Brain pericyte (primary cell): ENCODE measurements at places on chromosomes 7 and 10.

DNA sequence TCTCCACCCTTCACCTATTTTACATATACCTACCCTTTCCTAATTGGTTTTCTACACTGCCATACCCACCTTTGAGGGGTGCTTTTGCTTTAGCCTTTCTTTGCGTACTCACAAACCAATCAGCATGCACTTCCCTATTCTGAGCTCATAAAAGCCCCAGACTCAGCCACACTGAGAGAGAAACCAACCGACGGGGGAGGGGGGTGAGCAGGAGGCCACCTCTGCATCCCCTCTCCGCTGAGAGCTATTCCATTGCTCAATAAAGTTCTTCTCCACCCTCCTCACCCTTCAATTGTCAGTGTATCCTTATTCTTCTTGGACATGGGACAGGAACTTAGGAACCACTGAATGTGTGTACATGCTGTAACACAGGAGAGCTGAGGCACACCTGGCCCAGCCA lies 9.0 kb upstream of the FKBP9 start:
- no peak for DNase-seq

DNA sequence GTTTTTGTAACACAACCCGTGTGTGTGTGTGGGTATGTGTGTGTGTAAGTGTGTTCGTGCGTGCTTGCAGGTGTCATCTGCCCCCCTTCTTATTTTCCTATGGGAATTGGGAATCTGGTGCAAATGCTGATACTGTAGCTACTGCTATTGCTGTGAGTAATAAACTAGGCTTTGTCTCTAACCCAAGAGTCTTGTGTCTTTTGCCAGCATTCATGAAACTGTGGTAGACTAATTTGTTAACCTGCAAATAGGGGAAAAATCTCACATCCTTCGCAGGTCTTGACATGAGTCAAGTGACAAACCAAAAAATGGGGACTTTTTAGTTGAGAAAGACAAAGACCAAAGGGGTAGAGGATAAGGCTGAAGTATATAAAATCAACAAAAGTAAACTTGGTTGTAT lies 57.9 kb upstream of the FAM133B start:
- no peak for DNase-seq

DNA sequence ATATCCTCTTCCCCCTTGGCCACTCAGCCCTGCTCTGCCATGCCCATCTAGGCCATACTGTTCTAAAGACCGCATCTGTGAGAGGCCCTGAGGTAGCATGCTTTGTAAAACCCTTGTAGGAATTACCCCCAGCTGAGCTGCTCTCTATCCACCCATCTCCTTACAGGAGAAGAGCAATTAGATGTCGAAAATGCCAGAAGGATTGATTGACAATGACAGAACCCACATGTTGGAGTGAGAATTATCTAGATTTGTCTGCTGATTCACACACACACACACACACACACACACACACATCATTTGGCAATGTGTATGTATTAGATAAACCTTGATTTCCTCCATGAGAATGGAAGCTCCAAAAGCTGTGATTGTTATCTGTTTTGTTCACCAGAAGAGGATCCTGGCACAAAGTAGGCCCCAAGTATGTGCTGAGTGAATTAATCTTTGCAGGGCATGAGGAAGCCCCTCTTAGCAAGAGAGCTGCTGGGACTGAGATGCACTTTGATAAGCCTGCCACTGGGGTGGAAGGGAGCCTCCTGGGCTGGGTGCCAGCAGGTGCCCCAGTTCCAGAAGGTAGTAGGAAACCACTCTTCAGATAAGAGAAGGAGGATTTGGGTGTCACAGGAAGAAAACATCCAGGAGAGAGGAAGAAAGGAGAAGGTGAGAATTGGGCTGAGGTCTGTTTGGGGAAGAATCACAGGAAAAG lies 187.5 kb upstream of the ADO start:
- no peak for DNase-seq

DNA sequence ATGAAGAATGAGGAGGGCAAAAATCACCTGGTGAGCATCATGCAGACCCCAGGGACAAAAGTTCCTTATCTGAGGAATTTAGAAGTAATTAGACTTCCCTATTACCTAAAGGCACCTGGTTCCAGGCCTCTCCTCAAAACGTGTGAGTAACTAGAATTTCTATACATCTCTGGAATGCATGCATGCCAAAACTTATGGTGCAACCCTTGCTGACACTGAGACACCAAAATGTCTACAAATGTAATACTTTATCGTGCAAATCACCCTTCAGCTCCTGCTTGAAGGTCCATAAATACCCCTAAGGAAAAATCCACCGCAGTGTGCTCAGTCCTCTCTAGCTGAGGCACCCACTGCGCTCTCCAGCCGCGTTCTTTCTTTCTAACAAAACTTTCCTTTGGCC lies 84.2 kb downstream of the PAXIP1 start:
- no peak for DNase-seq

DNA sequence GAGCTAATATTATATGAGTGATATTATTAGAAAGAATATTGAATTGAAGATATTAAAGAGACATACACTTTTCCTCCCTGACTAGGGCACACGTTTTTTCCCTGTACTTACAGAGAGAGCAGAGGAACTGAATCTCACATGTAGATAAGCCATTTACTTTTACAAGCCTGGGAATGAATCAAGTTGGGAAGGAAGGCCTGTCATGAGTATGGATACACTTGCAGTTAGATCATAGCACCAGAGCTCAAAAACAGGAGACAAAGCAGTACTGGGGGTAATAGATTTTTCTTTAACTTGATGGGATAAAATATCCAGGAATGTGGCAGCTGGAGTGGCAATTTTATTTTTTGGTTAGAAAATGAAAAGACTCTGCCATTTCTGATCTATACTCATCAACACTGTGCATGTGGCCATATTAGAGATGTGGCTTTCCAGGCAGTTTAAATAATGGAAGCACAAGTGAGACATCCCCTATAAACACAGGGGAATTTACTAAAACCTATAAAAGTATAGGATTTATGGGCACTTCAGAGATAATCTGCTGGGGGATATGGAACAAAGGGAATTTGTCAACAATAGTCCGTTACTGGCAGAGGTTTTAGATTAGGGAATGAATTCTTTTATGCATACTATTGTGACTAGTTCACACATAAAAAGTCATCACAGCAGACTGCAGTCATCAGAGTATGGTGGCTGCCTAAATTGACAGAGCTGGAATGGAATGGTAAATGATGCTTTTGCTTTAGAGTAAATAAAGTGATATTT lies 657.7 kb upstream of the MBL2 start:
- DNase-seq = no peak

GRCh38 chr7:70183278-70183677 lies 585.0 kb downstream of the AUTS2 start:
- no peak for DNase-seq

DNA sequence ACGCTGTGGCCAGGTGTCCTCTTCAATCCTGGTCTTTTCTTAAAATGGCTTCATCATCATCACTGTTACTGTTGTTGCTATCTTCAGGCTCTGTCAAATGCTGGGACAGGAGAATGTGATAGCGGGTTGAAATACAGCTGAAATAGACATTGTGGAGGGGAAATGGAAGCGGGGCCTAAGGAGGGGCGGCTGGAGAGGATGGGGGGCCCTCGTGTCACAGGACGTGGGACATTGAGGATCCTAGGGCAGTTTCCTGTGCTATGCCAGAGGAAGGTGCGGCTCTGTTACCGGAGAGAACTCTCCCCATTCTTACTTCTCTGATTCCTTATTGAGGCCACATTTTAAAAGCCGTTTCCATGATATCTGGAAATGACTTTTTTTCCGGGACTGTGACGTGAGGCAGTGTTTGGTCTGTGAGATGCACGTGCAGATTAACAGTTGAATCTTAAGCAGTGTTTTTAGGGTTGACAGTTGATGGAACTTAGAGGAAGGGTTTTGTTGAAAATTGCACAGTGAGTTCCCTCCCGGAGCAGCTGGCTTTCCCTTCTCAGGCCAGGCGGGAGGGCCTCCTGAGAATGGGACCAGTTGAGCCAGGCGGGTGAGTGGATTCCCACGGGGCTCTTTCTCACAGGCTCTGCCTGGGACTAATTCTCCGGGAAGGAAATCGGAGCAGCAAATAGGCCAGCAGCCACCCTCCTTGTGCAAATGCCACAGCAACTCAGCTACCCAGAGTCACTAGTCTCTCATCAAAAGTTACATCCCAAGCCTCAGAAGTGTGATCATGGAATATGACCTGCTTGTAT lies 125.2 kb downstream of the TACC2 start:
- no peak for DNase-seq

GRCh38 chr7:111083413-111083812 lies 7.5 kb upstream of the LRRN3 start:
- peak; percentile 37 for DNase-seq

DNA sequence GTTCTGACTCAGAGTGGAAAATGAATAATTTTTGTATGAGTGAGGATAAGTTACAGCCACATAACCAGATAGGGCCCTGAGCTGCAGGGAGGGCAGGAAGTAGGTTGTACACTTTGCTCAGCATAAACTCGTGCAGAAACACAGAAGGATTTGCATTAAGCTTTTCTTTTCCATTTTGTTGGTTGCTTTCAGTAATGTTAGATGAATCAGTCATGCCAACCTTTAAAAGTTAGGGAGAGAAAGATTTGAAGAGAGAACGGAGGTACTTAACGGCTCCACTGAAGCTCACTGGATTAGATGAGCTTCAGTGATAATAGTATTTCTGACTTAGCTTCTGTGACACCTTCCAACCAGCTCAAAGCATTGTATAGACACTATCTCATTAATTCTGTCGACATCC lies 348.1 kb downstream of the GATA3 start:
- no peak for DNase-seq

- no peak for DNase-seq
Observed at GRCh38 chr10:1212571-1213141, 156.5 kb downstream of the WDR37 start.

DNA sequence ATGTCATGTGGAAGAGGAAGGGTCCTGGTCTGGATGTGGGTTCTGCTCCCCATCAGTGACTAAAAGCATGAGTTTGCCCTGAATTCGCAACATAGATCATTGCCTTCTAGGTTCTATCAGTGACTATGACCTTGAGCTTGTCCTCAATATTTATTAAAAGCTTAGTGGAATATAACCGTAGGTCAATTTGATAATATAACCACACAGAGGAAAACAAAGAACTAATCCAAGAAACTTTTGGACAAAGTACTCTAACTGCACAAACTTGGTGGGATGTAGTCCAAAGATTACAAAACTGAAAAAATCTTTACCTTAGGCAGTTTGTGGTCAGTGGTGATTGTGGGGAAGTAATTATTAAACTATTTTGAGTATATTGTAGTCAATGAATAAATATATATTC lies 152.9 kb downstream of the CYP26A1 start:
- DNase-seq = no peak

GRCh38 chr10:12418000-12418399 lies 68.7 kb downstream of the CAMK1D start:
- DNase-seq = no peak

- DNase-seq = no peak
Observed at GRCh38 chr7:48899932-48900331, 24.4 kb upstream of the CDC14C start.

DNA sequence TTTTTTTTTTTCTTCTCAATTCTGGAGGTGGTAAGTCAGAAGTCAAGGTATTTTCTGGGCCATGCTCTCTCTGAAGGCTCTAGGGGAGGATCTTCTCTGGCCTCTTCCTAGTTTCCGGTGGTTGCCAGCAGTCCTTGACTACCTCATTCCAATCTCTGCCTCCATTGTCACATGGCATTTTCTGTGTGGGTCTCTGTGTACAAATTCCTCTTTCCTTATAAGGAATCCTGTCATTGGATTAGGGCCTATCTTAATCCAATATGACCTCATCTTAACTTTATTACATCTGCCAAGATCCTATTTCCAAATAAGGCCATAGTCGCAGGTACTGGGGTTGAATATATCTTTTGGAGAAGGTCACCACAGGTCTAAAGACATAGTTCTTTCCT lies 129.3 kb upstream of the PRR15 start:
- no peak for DNase-seq

- no peak for DNase-seq
Observed at GRCh38 chr10:87760195-87760905, 57.7 kb downstream of the ATAD1 start.

DNA sequence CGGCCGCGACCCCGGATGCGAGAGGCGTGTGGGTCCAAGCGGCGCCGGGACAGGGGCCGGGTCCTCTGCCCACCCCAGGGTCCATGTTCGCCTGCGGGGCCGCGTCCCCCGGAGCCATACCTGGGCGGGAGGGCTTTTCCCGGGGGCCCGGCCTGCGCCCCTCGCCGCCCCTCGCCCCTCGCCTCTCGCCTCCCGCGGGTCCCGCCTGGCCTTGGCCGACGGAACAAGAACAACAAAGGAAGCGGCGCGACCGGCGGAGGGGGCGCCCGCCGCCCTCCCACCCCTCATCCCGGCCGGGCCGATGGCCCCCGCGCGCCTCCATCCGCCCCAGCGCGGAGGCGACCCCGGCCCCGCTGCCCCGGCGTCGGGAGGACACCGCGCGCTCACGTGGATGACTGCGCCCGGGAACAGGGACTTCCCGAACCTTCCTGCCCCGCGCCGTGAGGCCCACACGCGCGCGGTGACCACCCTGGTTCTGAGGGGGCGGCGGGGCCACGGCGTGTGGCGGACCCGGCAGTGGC lies 348.2 kb downstream of the DNAJB6 start:
- DNase-seq = no peak

- DNase-seq = no peak
Observed at GRCh38 chr10:32204606-32205005, 142.4 kb downstream of the EPC1 start.

DNA sequence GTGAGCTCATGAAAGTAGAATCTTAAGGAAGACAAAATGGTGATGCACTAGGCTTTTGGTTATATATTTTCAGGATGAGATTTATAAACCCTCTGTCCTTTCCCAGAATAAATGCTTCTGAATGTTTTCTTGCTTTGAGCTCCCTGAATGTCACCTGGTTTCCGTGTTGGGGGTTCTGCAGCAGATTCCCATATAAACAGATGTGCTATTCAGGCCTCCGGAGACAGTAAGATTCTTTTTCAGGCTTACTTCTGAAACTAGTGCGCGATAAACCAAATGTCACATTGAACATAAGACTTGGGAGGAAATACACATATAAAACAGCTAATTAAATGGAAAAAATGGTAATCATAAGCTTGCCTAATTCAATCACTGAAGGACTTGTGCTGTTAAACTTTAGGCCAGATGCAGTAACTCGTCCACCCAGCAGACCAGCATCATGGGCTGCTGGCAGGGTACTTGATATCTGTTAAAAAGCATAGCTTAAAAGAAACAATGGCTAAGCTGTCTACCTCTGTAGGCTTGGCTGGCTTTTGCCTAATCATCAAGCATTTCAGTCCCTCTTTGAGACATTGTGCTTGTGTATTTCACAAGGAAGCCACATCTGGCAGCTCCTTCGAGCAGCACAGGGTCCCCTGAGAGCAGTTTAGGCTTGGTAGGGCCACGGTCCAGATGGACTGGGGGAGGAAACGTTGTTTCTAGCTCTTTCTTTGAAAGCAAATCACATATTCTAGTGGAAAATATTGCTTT lies 281.2 kb upstream of the KIAA1217 start:
- no peak for DNase-seq

DNA sequence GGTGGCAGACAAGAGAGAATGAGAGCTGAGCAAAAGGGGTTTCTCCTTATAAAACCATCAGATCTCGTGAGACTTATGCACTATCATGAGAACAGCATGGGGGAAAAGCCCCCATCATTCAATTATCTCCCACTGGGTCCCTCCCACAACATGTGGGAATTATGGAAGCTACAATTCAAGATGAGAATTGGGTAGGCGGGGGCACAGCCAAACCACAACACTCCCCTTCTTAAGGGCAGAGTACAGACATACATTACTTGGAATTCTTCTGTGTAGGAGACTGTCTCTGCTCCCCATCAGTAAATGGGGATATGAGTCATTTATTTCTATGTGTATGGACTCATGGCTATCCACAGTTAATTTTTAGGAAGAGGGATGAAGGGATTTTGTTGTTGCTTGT lies 31.2 kb downstream of the FAM171A1 start:
- no peak for DNase-seq

GRCh38 chr10:96501985-96502384 lies 11.7 kb downstream of the TLL2 start:
- DNase-seq = no peak
